ENCODE measurements at places on chromosomes 2 and 18. TPM values are rescaled to one million over a fixed set of nuclear protein-coding genes. Genes with fewer than 3 reads are reported as not detected.

STARD6 gene
- not detected for total RNA-seq

ANKRD36C gene
- total RNA-seq = 8.1 TPM

FSHR gene
- total RNA-seq = not detected

FECH gene
- 21.9 TPM for total RNA-seq

RUFY4 gene
- not detected for total RNA-seq

SERPINB4 gene
- total RNA-seq = not detected

ASB18 gene
- not detected for total RNA-seq

B3GNT7 gene
- total RNA-seq = not detected

TBR1 gene
- total RNA-seq = not detected

OLA1 gene
- 333 TPM for total RNA-seq

STK11IP gene
- total RNA-seq = 5.6 TPM

SPHKAP gene
- not detected for total RNA-seq

CAB39 gene
- total RNA-seq = 45.3 TPM

DUSP2 gene
- total RNA-seq = not detected

AP1S3 gene
- 26.3 TPM for total RNA-seq

- no peak overlapping the region for H3K4me3 ChIP-seq
- no peaks in the 10 kb centered on the region for H3K36me3 ChIP-seq
- no peaks in the 10 kb centered on the region for H3K27me3 ChIP-seq
- no peak overlapping the region for H3K27ac ChIP-seq
- no peaks in the 10 kb centered on the region for H3K4me1 ChIP-seq
- no peak for DNase-seq
Observed at GRCh38 chr2:200104015-200104414, 148.6 kb downstream of the MAIP1 start.

GRCh38 chr2:162549081-162549480 lies 205.1 kb downstream of the GCA start:
- no peaks in the 10 kb centered on the region for H3K27me3 ChIP-seq
- H3K4me3 ChIP-seq = no peak overlapping the region
- 0 out of 2 replicates have a peak, but pooled peaks cover 6% of the 10 kb centered on the region for H3K4me1 ChIP-seq
- H3K36me3 ChIP-seq = no peaks in the 10 kb centered on the region
- no peak for DNase-seq
- H3K27ac ChIP-seq = no peak overlapping the region

DNA sequence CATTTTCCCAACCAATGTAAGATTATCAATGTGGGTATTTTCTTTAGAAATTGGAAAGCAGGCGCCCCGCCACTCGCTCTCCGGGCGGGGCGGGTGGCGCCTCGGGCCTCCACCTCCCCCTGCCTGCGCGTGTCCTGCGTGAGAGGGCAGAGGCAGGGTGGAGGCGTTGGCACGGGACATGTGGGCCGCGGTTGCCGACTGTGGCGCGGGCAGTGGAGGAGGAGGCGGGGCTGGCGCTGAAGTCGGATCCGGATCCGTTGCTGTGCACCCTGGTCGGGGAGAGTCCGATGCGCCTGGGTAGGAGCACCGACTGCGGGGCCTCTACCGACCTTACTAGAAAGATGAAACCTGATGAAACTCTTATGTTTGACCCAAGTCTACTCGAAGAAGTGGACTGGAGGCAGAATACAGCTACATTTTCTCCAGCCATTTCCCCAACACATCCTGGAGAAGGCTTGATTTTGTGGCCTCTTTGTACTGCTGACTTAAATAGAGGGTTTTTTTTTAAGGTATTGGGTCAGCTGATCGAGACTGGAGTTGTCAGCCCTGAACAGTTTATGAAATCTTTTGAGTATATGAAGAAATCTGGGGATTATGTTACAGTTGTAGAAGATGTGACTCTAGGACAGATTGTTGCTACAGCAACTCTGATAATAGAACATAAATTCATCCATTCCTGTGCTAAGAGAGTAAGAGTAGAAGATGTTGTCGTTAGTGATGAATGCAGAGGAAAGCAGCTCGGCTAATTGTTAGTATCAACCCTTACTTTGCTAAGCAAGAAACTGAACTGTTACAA lies 37.9 kb downstream of the PMS1 start:
- H3K27ac ChIP-seq = no peak overlapping the region
- no peaks in the 10 kb centered on the region for H3K4me1 ChIP-seq
- H3K36me3 ChIP-seq = peaks cover 40% of the 10 kb centered on the region
- no peaks in the 10 kb centered on the region for H3K27me3 ChIP-seq

DNA sequence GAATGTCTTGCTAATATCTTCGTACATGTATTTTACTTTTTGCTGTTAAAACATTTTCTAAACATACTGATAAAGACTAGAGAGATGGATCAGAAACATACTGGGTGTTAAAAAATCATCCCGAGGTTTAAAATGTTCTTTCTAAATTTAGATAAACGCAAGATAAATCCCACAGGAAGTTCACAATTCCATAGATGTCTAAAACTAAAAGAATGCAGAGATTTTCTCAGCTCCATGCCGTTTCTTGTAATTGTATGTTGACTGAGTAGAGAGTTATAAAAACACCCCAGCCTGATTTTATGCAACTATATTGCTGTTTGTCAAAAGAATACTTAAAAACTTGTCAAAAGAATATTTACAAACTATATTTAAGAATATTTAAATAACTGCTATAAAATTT lies 455.7 kb downstream of the ARHGAP15 start:
- no peak overlapping the region for H3K4me3 ChIP-seq
- no peaks in the 10 kb centered on the region for H3K4me1 ChIP-seq
- DNase-seq = no peak
- H3K27me3 ChIP-seq = no peaks in the 10 kb centered on the region
- H3K27ac ChIP-seq = no peak overlapping the region
- no peaks in the 10 kb centered on the region for H3K36me3 ChIP-seq

GRCh38 chr2:182404092-182404491 lies 22.7 kb downstream of the PDE1A start:
- no peak overlapping the region for H3K27ac ChIP-seq
- H3K4me3 ChIP-seq = no peak overlapping the region
- H3K4me1 ChIP-seq = no peaks in the 10 kb centered on the region
- H3K27me3 ChIP-seq = no peaks in the 10 kb centered on the region

GRCh38 chr2:206700156-206700555 lies 18.0 kb downstream of the DYTN start:
- H3K4me3 ChIP-seq = no peak overlapping the region
- no peaks in the 10 kb centered on the region for H3K36me3 ChIP-seq
- no peaks in the 10 kb centered on the region for H3K4me1 ChIP-seq

DNA sequence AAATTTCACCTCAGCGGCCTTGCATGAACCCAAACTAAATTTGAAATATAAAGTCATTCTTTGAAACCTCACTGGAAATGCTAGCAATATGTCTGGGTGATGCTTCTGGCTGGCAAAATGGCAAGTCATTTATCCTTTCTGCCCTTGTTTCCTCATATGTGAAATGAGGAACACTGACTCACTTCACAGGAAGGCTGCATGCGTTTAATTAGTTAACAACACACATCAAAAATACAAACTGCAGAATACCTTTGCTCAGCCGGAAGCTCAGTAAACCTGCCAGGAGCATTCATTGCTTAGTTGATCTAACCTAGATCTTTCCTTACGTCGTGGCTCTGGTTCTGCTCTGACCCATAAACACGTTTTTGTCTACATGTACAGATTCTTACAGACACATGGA lies 214.2 kb upstream of the ACVR2A start:
- H3K4me3 ChIP-seq = no peak overlapping the region
- H3K27me3 ChIP-seq = no peaks in the 10 kb centered on the region
- no peak for DNase-seq
- H3K36me3 ChIP-seq = no peaks in the 10 kb centered on the region
- H3K4me1 ChIP-seq = no peaks in the 10 kb centered on the region
- H3K27ac ChIP-seq = no peak overlapping the region

DNA sequence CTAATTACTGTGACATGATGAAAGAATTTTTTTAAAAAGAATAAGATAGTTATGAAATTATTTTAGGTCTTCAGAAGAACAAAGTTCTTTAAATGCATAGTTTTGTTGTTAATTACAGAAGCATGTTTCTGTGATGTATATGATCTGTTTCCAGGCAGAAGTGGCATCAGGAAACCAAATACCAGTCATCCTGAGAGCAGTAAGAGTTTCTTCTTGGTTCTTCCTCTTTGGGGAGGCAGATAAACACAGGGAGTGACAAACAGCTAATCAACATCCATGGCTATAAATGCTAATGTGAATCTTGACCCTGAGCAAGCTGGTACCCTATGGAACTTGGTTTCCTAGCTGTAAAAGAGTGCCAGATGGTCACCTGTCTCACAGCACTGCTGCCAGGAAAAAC lies 29.2 kb downstream of the WIPF1 start:
- no peaks in the 10 kb centered on the region for H3K36me3 ChIP-seq
- no peak overlapping the region for H3K27ac ChIP-seq
- H3K27me3 ChIP-seq = peaks cover 10% of the 10 kb centered on the region
- DNase-seq = no peak
- H3K4me3 ChIP-seq = no peak overlapping the region

Measured in HepG2 (cell line).